ENCODE measurements at places on chromosomes 2 and 18.

DNA sequence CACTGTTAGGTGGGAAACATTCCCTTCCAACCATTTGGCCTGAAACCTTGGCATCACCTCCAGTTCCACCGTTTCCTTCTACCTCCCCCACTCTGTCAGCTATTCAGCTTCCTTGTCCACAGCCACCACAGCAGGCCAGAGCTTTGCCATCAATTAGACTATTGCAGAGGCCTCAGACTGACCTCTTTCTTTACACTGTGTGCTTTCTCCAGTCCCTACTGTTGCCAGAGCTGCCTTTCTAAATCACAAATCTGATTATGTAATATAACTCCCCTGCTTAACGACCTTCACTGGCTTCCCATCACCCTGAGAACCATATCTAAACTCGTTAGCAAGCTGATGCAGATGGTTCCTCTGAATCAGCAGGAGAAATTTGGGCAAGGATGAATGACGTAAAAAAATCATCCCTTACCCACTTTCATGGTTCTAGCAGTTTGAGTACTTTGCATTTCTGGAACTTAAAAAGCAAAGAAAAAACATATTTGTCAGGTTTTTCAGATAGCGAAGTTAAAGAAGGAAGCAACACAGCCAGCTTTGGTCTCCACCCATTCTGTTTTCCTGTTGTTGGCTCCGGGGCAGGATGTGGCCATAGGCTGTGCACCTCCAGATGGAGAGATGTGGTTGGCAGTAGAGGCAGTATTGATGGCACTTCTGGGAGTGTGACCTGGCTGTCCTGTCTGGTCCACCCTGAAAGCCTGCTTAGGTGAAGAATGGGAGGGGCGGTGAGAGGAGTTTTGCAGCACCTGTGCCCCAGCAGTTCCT, 422.1 kb downstream of the PARD3B start:
- no peak for DNase-seq

- DNase-seq, result no peak
Measured at GRCh38 chr2:37319754-37320609, 4.7 kb downstream of the PRKD3 start.

- DNase-seq, result no peak
Measured at GRCh38 chr2:37489536-37489935, 145.1 kb downstream of the QPCT start.

- DNase-seq, result no peak
Measured at GRCh38 chr18:74625157-74625556, 27.5 kb downstream of the ZNF407 start.

- no peak for DNase-seq
Measured at GRCh38 chr2:118861731-118862130, 14.3 kb upstream of the EN1 start.

DNA sequence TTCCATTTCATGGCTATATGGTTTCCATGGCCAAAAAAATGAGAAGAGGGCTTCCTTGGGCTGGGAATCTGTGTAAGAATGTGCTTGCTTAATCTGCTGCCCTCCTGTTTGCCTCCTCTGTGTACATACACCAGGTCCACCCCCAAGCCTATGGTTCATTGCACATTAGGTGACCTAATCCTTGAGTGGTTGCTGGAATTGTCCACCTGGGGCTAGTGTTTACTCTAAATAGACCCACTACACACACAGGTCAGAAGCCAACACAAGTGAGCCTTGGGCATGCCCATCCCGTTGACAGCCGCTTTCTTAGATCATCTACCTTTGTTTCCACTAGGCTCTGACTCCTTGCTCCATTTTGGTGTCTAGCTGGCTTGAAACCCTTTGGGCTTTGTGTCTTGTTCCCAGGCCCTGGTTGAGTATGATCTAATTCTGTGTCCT, 59.2 kb upstream of the ATL2 start:
- DNase-seq, result no peak

- DNase-seq, result no peak
Measured at GRCh38 chr2:49837561-49838293, 683.4 kb upstream of the FSHR start.

GRCh38 chr2:8922431-8922830, 81.1 kb downstream of the MBOAT2 start:
- no peak for DNase-seq

DNA sequence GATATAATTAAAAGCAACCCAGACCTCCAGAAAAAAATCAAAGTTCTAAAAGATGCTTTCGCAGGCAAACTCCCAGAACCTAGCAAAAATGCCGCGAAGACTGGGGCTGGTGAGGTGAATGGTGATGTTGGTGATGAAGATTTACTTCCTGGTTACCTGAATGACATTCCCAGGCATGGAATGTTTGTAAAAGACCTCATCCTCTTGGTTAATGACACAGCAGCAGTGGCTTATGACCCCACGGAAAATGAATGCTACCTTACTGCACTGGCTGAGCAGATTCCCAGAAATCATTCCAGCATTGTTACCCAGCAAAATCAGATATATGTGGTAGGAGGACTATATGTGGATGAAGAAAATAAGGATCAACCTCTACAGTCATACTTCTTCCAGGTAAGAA, 994 bp downstream of the KLHL41 start:
- no peak for DNase-seq

DNA sequence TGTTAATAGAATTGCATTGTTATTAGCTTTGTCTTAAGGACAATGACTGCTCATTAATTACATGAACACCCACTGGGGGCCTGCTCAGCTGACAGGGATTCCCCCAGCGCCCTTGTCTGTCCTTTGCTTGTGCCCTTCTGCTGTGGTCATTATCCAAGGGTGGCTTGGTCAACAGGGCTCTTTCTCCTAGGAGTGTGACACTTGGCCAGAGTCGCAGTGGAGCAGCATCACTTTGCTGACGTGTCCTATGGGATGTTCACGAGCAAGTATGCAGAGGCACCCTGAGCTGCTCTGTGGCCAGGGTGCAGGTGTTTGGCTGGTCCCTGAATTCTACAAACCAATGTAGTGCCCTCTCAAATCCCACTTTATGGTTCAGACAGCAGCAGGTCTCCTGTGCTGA, 46.0 kb downstream of the PTGR3 start:
- no peak for DNase-seq

DNA sequence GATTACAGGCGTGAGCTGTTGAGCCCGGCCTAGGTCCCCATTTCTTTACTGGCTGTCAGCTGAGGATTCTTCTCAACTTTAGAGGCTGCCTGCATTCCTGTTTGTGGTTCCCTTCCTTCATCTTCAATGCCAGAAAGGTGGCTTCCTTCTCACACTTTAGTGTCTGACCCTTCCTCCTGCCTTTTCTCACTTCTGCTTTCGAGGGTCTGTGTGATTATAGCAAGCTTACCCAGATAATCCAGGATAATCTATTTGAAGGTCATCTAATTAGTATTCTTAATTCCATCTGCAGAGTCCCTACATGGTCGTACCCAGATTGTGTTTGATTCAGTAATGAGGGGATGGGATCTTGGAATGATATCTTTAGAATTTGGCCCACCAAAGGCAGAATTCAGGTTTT, 157.4 kb downstream of the TANC1 start:
- DNase-seq, result no peak

- DNase-seq, result peak; percentile 83
Measured at GRCh38 chr2:237291138-237291792, 122.7 kb downstream of the COL6A3 start.

DNA sequence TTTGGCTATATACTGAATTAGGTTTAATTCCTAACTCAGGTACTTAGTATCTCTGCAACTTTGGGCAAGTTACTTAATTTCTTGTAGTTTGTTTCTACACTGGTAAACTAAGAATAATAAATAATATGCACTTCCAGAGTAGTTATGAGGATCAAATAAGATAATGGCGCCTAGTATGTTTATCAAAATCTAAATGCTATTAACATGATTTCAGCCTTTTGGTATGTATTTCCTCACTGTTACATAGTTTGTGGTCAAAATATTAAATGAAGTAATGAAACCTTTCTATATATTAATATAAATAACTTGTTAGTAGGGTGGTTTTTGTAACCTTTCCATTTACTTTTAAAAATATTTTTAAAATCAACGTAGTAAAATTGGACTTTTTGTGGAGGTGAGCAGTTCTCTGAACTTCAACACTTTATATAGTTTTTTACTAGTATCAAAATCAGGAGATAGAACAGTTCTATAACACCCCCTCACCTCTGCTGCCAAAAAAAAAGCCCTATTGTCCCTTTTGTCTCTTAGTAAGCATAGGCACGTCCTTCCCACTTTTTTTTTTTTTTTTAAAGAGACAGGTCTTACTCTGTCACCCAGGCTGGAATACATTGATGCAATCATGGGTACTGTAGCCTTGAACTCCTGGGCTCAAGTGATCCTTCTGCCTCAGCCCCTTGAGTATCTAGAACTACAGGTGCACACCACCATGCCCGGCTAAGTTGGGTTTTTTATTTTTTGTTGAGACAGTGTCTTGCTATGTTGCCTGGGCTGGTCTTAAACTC, 44.8 kb downstream of the RAB3GAP1 start:
- DNase-seq, result no peak

DNA sequence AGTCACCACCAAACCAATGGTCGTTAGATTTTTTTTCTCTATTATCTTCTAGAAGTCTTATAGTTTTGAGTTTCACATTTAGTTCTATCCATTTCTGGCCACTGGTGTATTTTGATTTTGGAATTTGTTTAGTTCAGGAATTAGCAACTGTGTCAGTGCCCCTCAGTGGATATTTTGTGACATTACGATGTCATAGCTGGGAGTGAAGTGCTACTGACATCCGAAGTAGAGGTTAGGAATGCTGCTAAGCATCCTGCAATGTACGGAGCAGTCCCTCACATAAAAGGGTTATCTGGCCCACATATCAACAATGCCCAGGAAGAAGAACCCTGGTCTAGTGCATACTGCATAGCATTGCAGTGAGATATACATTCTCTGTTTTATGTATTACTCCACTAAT, 157.4 kb upstream of the RGPD4 start:
- peak; percentile 53 for DNase-seq

- DNase-seq, result no peak
Measured at GRCh38 chr18:74791501-74792194, 194.0 kb downstream of the ZNF407 start.

DNA sequence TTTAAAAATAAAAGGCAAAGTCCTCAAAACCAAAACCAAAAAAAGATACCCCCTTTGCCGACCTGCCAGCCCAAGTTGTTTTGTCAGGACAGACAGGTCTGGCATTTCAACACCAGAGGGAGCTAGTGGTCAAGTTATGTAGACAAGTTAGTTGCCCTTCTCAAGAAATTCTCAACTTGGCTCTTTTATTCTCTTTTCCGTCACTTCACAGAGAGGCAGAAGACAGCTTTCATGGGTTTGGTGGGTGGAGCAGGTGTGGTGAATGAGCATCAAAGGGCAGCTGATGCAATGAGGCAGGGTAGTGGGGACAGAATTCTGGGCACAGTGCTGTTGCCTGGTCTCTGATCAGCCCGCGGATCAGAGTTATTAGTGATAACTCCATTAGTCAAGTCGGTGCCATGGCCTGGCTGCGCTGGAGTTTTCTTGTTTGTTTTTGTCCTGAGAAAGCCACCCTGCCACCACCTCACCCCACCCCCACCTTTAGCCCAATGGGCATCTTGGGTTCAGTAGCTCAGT, 303.7 kb upstream of the EPAS1 start:
- peak; percentile 74 for DNase-seq

- DNase-seq, result no peak
Measured at GRCh38 chr2:55026202-55026601, 24.0 kb downstream of the RTN4 start.

DNA sequence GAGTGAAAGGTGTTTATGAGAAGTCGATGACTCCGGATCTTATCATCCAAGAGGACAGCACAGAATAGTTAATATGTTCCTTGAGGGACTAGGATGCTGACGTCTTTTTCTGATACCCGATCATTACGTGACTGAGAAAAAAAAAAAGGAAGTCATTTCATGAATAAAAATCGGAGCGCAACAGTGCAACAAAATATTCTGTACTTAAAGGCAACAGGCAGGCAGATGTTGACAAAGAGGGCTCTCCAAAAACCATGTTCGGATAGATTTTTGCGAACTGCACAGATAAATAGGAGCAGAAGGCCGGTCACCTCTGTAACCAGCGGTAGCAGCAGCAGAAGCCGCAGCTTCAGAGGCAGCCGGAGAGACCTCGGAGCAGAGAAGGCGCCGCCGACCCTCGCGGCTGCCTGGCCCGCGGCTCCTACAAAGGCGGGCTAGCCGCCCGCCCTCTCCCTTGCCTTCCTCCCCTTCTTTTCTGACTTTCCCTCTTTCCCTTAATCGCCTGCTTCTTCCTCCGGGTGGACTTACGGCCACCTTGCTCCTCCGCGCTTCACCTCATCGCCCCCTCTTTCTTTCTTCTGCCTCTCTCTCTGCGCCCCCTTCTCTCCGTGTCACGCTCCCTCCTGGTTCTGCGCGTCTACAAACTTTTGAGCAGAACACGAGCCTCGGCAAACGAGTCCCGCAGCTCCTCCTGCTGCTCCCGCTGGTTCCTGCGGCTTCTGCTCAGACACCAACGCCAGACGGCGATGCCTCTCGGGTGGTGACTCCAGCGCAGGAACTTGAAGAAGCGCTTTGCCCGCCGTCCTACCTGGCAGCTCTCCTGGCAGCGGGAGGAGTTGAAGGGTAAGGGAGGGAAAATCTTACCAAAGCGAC, at the start of gene ADCYAP1:
TSS of gene ADCYAP1 (plus strand) at position 654 of the 873 bp plus-strand sequence. CDS start 516 bp downstream, outside the sequence.
- DNase-seq, result no peak

GRCh38 chr2:217338306-217338916, 478.5 kb upstream of the TNP1 start:
- no peak for DNase-seq

DNA sequence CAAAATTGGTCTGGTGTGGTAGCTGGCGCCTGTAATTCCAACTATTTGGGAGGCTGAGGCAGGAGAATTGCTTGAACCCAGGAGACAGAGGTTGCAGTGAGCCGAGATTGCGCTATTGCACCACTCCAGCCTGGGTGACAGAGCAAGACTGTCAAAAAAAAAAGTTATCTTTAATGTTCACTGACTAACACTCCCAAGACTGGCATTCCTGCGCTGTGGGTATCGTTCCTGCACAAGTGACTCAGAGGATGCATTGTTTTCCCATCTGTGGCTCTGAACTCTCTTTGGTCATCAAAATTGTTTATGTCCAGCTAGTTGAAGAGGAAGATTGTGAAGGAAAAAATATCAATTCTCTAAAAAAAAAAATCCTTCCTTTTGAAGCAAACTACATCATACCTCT, 539.0 kb downstream of the SOX11 start:
- peak; percentile 15 for DNase-seq

GRCh38 chr2:57759822-57760300, 286.7 kb upstream of the VRK2 start:
- peak; percentile 75 for DNase-seq
